GM13976 (cell line): ENCODE measurements at places on chromosomes 3 and 15.
A peak's percentile ranks its signal among the peaks of the same experiment; 100 is the strongest.

GRCh38 chr3:2261747-2262146 lies 163.1 kb downstream of the CNTN4 start:
- no peak for DNase-seq

GRCh38 chr15:25431836-25432561 lies 6.8 kb downstream of the UBE3A start:
- no peak for DNase-seq

DNA sequence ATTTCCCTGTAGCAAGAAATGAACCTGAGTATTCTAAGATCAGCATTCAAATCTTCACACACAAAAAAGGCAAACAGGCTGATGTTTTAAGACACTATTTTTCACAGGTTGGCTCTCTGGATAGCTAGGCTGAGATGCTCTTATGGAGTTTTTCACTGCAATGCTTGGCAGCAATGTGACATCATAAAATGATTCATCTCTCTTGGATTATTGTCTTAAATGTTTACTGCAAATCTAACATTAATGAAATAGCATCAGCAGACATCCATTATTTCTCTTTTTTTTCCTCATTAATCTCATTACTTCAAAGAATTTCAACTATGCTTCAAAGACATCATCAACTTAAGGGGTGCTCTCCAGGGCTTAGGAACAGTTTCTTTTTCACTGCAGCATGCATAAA lies 23.6 kb upstream of the SSUH2 start:
- no peak for DNase-seq

GRCh38 chr3:13194285-13195209 lies 121.3 kb upstream of the IQSEC1 start:
- DNase-seq = no peak

DNA sequence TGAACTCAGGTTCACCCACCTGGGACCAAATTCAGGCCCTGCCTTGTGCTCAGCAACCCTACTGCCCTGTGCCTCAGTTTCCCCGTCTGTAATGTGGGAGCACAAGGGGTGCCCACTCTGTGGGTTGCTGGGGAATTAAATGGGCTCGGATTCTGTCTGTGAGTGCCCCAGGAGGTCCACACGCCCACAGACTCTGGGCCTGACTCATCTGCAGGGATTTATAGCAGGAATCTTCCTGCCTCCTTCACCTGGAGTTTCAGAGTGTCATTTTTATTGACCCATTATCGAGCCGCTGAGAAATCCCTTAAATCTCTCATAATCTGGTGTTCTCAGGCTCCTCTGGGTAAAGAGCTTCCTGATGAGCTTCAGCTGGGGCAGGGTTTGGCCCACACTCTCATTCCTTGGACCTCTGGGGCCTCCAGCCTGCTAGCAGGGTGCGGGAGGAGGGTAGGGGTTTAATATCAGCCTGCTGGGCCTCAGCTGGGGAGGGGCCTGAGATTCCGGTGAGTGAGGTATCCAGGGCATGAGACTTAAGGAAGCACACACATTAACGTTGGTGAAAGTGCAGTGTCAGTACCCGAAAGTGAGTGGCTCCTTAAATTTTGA lies 16.4 kb downstream of the C3orf18 start:
- DNase-seq = no peak

DNA sequence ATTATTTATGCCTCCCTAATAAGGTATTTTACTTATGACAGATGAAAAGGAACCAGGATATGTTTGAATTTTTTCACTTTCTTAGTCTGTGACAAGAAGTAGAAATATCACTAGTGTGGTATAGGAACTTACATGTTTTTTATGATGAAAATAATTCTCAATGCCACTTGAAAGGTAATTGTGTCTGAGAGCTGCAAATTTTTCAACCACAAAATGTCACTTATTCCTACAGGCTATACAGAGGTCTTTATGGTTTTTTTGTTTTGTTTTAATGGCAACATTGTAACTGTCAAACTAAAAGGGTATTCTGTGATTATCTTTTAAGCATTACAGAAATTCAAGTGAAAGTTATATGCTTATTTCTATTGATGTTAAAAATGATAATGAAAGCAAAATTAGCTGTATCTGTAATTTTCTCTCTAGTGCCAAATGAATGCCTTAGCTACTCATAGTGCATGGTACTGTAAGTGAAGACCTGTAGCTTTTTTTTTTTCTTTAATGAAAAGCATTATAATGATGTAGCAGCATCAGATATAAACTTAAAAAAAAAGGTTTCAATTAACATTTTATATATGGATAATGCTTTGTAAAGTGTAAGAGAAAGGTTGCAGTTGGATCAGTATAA lies 14.7 kb downstream of the FEM1B start:
- no peak for DNase-seq

- peak; percentile 59 for DNase-seq
Measured at GRCh38 chr3:40309925-40310695, 603 bp downstream of the EIF1B start.

DNA sequence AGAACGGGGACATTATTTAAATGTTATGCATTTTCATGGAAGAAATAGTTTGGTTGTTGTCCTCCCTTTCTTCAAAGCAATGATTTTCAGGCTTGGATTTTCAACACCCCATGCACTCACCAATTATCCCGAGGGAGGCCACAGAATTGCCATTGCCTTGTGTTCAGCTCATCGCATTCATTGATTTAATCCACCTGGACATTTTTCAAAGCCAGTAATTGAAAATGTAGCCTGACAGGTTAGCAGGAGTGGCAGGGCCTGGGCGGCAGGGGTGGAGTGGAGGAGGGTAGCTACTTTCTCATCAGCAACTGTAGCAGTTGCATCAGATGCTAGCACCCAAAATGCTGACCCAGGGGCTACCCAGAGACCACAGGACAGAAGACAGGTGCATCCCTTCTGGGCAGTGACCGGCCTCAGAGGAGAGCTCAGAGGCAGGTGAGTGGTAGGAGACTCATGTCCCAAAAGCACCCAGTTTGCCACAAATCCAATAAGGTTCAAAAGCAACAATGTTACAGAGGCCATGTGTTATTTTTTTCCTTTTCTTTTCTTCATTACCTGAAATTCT lies 242.4 kb downstream of the CD47 start:
- DNase-seq = no peak

- DNase-seq = peak; percentile 66
Measured at GRCh38 chr15:55799291-55800212, 56.6 kb upstream of the PRTG start.

DNA sequence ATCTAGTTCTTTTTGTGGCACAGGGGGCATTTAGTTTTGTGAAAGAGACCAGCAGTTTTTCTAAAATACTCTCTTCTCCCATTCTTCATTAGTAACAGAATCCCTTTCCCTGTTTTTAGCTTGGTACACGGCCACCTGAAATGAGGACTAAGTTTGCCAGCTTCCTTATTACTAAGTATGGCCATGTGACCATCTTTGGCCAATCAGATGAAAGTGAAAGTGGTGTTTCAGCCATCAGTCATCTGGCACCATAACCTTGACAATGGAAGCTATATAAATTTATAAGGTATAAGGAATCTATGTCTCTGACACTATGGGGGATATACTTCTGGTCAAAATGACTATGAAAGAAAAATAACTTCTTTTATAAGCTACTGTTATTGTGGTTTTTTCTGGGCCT lies 570.4 kb downstream of the AGBL1 start:
- DNase-seq = no peak

GRCh38 chr3:64773137-64773536 lies 85.3 kb upstream of the ADAMTS9 start:
- DNase-seq = no peak

DNA sequence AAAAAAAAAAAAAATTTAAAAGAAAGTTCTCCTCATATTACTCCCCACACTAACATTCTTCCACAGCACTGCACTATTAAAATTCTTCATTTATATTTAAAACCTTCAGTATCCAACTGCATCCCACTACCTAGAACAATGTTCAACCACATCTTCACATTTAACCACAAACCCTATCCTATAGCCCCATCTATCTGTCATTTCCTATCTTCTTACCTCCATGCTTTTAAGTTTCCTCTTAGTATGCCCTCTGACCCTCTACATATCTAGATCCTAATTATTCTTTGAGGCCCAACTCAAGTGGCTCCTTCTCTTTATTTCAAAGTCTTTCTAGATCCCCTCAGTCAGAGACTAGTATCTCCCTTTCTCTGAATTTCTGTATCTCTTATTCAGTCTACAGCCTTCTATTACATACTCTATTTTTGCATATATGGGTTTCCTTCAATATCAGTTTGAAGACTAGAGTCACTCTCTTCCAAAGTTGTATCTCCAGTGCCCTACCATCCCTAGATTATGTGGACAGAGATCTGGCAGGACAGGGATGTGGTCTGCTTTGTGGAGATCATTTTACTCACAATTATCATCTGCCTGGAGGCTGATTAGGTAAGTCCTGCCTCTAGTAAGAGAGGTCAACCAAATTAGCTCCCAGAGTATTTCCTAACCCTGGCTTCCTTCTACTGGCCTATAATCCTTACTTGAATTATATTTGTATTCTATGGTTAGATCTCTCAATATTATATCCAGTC lies 1.4 kb downstream of the CIAO2A start:
- DNase-seq = no peak

GRCh38 chr3:29143151-29143550 lies 137.7 kb upstream of the RBMS3 start:
- no peak for DNase-seq

- DNase-seq = no peak
Measured at GRCh38 chr3:86168512-86168911, 822.4 kb downstream of the VGLL3 start.

- no peak for DNase-seq
Measured at GRCh38 chr3:28139288-28139687, 102.1 kb upstream of the CMC1 start.

GRCh38 chr3:113084777-113085176 lies 94.0 kb downstream of the GTPBP8 start:
- no peak for DNase-seq

DNA sequence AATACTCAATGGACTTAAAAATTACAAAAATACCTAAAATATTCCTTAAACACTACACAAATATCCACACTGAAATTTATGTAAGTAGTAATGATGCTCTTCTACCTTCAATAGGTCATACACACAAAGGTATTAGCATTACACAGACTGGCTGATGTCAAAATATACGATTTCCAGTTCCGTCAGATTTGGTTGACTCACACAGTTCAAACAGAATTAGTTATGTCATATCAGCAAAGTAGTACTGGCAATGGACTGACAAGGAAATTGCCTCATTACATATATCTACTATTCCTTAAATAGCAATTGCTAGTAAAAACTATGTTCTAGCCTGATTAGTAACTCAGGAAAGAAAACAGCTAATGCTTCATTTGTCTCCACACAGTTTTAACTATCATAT lies 70.8 kb downstream of the ADAM10 start:
- DNase-seq = no peak

DNA sequence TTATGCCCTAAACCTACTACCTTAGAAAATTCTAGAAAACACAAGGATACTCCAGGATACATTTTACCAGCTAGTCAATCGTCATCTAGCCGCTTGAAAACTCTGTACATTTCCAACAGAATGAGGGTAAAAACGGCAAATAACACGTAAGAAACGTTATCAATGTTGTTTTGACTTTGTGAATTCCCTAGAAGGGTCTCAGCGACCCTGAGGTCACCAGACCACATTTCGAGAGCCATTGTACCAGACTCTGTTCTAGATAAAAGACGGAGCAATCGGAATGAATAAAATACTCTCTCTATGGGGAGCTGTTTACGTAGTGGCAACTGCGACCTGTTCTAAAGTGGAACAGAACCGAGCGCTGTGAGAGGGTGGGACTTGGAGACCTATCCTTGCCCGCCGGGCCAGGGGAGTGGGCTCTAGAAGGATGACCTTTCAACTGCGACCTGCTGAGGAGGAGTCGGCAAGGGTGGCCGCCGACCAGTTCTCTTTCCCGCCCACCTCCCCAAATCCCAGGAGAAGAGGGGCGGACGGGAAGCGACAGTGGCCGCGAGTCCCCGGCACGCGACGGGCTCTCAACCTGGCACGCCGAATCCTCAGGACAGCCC lies 778 bp upstream of the AP4E1 start:
- peak; percentile 41 for DNase-seq

DNA sequence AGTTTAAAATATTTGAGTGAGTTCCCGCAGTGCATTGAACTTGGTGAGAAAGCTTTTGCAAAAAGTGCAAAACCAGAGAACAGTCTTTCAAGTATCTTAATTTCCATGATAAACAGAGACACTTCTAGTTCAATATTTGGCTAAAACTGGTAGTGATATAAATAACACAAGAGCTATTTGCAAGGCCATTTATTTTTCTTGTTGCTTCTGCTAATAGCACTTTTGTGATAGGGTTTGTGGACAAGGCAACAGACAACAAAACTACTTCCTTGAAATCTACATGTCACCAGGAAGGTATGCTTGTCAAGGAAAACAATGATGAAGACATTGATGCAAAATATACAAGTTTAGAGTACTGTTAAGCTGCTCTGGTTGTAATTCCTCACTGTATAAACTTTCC lies 1225.1 kb downstream of the OTOL1 start:
- no peak for DNase-seq

GRCh38 chr3:80983753-80984152 lies 777.7 kb downstream of the GBE1 start:
- DNase-seq = no peak

GRCh38 chr3:152961323-152961722 lies 126.4 kb downstream of the P2RY1 start:
- DNase-seq = peak; percentile 42

- DNase-seq = no peak
Measured at GRCh38 chr15:62769604-62770003, 272.9 kb upstream of the TPM1 start.

DNA sequence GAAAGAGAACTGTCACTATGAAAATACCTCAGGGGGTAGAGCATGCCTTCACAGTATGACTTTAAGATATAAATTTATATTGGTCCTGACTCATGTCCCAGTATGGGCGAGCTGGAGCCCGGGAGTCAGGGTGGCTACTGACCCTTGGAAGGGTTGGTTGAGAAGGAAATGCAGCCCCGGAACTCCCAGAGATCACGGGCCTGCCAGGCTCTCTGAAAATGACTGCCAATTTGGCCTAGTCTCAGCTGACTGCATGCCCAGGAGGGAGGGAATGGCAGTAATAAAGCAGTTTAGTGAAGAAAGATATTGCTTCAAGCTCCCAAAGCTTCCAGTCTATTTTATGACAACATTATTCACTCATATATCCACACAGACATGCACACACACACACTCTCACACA lies 299.0 kb downstream of the NR2F2 start:
- no peak for DNase-seq

DNA sequence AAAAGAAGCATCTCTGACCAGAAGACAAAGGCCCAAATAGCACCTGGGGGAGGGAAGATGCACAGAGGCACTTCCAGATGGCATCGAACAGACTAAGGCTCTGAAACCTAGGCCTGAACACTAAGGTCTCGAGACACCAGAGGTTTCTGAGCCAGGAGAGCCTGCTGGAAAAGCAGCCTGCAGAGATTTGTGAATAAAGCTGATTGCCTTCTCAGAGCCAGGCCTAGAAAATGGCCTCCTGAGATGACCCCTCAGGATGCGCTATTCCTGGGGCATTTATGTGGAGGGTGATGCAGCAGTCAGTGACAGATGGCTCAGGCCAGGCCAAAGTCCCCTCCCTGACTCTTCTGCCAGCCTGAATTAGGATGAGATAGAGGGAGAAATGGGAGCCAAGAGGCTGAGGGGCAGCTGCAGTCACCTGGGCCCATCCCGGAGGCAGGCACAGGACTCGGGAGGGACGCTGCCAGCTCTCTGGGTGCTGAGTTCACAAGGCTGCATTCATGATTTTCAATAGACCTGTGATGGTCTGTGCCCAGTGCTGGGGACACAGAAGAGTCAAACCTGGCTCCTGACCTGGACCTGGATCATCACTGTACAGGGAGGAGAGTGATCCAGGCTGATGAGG lies 6.9 kb downstream of the PRSS50 start:
- DNase-seq = no peak

- DNase-seq = no peak
Measured at GRCh38 chr15:97026781-97027180, 696.3 kb downstream of the NR2F2 start.
